Thymus (tissue), 14 donors: ENCODE measurements at places on chromosomes 2 and 18. TPM values are rescaled to one million over a fixed set of nuclear protein-coding genes. Genes with fewer than 3 reads are reported as not detected.

GRCh38 chr2:65937379-65938160, 497.4 kb upstream of the MEIS1 start:
- no peak for DNase-seq

GRCh38 chr18:74234326-74235171, 57.2 kb downstream of the CYB5A start:
- DNase-seq = no peak

DNA sequence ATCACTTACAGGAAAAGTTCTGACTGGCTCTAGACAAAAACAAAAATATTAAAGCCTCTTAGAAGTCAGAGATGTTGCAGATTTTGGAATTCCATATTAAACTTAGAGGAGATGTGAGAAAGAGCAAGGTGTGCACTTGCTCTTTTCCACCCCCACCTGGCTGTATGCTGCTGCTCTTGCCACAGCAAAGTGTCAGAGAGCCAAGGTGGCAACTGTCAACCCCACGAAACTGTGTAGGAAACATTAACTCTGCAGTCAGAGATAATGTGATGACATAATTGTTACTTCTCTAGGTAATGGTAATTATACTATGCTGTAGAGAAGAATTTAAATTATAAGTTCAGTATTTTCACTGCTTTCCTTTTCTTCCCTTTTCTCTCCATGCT, 25.4 kb downstream of the CD8A start:
- no peak for DNase-seq

- no peak for DNase-seq
Measured at GRCh38 chr2:24586955-24587354, 95.9 kb downstream of the NCOA1 start.

DNA sequence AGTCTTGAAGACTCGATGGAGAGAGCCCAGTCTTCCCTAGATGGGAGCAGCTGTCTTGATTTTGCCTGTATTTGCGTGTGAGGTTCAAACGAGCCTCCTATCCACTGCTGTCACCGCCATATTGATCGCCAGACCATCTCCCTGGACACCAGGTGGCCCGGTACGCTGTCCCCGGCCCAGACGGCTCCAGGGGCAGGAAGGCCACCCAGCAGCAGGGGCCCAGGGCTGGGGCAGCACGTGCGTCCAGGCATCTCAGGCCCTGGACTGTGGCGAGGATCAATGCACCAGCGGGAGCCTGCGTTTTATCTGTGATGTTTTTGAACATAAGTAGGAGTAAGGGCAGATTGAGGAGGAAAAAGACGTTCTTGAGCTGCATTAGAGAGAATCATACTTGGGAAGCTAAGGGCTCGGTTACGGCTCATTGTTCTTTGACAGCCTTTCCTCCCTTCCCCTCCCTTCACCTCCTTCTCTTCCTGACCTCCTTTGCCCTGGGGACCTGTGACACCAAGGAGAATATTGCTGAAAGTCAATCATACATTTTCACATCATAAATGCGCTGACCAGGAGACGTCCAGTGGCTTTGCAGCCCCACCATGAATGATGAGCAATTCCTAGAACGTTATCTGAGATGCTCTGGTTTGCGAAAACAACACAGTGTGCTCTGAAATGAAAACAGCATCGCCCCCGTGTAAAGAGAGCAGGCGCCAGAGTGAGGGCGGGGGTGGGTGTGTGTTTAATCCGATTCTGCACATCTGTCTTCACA, 711.2 kb upstream of the SALL3 start:
- DNase-seq = no peak

- no peak for DNase-seq
Measured at GRCh38 chr2:39735648-39736047, 43.4 kb downstream of the THUMPD2 start.

GRCh38 chr2:201880579-201880978, 74.2 kb downstream of the CDK15 start:
- no peak for DNase-seq

- no peak for DNase-seq
Measured at GRCh38 chr2:102122115-102122514, 20.4 kb upstream of the IL1R1 start.

DNA sequence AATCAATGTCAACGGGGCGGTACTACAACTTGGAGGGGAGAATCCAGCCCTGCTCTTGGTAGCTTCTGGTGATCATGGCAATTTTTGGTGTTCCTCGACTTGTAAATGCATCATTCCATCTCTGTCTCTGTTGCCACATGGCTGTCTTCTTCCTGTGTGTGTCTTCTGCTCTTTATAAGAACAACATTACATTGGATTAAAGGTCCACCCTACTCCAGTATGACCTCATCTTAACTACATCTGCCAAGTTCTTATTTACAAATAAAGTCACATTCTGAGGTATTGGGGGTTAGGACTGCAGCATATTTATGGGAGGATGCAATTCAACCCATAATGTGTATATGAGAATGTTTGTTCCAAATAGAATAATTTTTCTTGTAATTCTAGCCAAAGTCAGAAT, 28.8 kb upstream of the FIGN start:
- no peak for DNase-seq

DNA sequence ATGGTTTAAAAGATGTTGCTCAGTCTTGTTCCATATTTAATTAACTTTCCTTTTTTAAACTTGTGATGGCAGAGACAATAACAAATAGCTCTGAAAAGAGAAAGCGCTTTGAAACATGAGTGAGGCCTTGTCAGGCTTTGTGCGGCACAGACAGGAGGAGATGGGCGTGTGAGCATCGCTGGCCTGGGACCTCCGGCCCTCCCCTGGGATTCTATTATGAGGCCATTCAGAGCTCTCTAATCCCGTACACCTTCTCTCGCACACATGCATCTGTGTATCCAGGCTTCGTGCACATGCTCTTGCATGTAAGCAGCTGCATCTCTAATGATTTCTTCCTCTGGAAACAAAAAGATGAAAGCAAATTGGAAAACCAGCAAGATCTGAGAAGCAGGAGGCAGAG, 313.7 kb downstream of the ZNF521 start:
- no peak for DNase-seq

UGT1A8 gene
- polyA plus RNA-seq = 2.6 TPM

CNRIP1 gene
- polyA plus RNA-seq = 10.3 TPM

VSNL1 gene
- 1.4 TPM for polyA plus RNA-seq

TUBB8B gene
- polyA plus RNA-seq = 1.2 TPM

ATP6V1B1 gene
- 1.4 TPM for polyA plus RNA-seq

LIMS2 gene
- polyA plus RNA-seq = 45.1 TPM

TEX44 gene
- 0.02 TPM for polyA plus RNA-seq
